ENCODE measurements at places on chromosomes 6 and 20.

GRCh38 chr20:59010995-59011873, 4.2 kb upstream of the CTSZ start:
- no peak for DNase-seq

DNA sequence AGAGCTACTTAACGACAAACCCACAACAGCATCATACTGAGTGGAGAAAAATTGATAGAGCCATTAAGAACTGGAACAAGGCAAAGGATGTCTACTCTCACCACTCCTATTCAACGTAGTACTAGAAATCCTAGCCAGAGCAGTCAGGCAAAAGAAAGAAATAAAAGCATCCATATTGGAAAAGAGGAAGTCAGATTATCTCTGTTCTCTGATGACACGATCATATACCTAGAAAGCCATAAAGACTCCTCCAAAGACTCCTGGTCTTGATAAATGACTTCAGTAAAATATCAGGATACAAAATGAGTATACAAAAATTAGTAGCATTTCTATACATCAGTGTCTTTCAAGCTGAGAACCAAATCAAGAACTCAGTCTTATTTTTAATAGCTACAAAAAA, 17.0 kb upstream of the FHL5 start:
- no peak for DNase-seq

DNA sequence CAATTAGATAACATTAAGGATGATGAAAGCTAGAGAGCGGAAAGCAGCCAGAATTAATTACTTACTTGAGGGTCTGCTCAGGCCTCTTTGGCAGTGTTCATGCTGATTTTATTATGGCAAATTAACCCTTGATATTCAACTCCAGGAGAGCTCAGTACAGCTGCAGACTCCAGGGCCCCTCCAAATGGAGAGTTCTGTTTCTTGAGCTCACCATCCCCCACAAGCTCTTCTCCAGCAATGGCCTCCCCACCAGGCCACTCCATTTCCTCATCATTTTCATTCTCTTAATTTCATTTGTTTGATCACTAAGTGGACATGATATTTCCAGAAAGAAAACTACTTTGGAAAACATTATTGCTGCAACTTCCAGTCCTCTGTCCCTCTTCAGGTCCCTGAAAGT, 513.3 kb upstream of the NOX3 start:
- DNase-seq, result no peak

DNA sequence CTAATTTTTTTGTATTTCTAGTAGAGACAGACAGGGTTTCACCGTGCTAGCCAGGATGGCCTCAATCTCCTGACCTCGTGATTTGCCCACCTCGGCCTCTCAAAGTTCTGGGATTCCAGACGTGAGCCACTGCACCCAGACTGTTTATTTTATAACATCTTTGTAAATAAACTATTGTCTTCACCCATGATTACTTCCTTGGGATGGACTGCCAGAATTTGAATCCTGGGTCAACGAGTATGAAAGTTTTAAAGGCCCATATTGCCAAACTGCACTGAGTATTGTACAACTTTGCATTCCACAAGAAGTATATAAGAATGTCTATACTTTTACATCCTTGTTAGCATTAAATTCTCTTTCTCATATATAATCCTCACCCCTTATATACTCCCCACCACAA, 38.6 kb downstream of the ZHX3 start:
- DNase-seq, result no peak

DNA sequence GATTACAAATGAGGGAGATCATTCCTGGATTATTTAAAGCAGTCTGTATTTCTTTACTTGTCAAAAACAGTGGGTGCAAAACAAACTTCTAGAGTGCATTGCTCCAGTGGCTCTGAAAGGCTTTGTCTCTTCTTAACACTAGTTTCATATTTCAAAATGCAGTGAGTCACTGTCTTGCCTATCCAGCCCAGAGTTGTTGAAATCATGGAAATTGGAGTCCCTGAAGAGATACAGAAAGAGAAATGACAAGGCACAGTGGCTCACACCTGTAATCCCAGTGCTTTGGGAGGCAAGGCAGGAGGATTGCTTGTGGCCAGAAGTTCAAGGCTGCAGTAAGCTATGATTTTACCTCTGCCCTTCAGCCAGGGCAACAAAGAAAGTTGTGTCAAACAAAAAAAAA, 11.3 kb downstream of the SLC2A12 start:
- DNase-seq, result no peak

- DNase-seq, result no peak
These were observed 227.1 kb downstream of the SLC35F1 start for GRCh38 chr6:118134206-118134605.

- no peak for DNase-seq
These were observed 69.4 kb upstream of the PRL start for GRCh38 chr6:22366214-22366613.
